ENCODE measurements at places on chromosomes 6 and 20.

GRCh38 chr6:37679539-37680476 is 17.9 kb downstream of the MDGA1 start:
- DNase-seq, result no peak

DNA sequence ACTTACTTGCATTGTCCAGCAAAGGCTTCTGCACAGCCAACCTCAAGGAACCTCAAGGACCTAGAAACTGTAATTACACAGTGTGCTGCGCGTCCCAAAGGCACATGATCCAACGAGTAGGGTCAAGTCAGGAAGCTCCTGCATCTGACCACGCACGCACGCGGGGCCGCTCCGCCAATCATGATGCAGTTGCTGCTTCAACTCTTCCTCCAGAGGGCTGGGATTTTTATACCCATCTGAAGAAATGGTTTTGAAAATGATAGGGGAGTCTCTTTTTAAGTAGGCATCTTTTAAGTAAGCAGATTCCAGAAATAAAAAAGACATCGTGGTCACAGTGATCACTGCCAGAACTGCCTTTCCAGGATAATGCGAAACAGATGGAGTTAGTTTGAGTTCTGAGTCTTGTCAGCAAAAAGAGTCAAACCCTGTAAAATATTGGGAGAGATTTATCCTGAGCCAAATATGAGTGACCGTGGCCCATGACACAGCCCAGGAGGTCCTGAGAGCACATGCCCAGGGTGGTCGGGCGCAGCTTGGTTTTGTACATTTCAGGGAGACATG is 34.0 kb downstream of the KIF25 start:
- no peak for DNase-seq

DNA sequence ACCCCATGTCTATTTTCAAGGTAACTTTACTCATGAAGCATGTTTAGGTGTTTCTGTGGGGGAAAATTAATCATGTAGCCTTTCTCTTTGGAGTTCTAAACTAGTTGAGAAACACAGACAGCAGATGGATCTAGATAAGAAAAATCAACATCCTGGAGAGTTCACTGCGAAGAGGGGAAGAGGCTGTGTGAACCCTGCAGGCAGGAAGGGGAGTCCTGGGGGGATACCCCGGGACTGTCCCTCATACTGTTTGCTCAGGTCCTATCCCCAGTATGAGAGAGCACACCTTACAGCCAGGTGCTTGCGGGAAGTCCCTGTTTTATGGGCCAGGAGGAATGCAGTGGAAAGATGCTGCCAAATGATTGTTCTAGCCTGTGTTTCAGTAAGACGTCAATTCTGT is 32.7 kb downstream of the CHMP4B start:
- DNase-seq, result no peak

- no peak for DNase-seq
These were observed 141.1 kb upstream of the CITED2 start for GRCh38 chr6:139515511-139515910.

DNA sequence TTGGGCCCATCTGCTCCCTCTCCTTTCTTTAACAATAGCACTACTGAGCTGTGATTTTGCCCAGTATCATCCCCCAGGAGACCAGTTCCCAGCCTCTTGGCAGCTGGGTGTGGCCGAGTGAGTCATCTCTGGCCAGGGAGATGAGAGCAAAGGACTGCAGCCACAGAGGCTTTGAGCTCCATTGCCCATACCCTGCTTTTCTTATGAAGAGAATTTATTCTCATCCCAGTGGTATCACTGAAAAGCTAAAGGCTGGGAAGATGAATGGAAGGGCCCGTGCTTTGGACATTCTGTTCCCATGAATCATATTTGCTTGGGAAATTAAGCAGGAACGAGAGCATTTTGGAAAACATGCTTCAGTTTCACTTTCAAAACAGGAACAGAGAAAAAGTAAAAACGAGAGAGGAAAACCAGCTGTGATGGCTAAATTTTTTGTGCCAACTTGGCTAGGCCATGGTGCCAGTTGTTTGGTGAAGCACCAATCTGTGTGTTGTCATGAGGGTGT is 14.9 kb downstream of the CST3 start:
- DNase-seq, result no peak

DNA sequence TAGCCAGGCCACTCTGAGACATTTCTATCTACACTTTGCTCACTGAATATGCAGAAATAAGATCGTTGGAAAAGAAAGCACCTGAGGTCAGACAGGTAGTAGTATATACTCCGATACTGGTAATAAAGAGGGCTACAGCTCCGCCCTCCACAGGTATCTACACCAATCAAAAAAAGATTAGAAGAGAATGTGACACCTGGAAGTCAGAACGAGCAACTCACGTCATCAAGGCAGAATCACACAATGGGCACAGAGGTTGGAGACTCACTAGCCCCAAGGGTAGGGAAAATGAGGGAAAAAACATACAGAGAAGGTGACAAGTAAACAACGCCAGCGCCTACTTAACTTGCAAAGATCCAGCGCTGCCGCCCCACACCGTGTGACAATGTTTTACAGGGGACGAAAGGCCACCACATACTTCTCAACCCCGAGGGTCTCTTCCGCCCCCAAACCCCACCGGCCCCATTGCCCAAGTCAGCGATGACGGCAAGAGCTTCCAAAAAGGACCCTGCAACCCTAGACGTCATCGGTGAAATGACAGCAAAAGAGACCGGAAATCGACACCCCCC is 653 bp downstream of the LMBRD1 start:
- peak; percentile 86 for DNase-seq

GRCh38 chr6:98747960-98748359 is 86.4 kb upstream of the POU3F2 start:
- DNase-seq, result no peak

- DNase-seq, result no peak
These were observed 32.1 kb downstream of the PKIG start for GRCh38 chr20:44614525-44614924.

All from CD4-positive, alpha-beta T cell treated with Interleukin-21 for 1 hour (primary cell).